ENCODE measurements at places on chromosomes 7 and 10. TPM values are rescaled to one million over a fixed set of nuclear protein-coding genes. Genes with fewer than 3 reads are reported as not detected.

The CXCL12 gene
- 8.1 TPM for total RNA-seq

The CDNF gene
- total RNA-seq: 0.88 TPM

The GFRA1 gene
- 12.9 TPM for total RNA-seq

The WEE2 gene
- not detected for total RNA-seq

The GIMAP1 gene
- not detected for total RNA-seq

The PRF1 gene
- not detected for total RNA-seq

DNA sequence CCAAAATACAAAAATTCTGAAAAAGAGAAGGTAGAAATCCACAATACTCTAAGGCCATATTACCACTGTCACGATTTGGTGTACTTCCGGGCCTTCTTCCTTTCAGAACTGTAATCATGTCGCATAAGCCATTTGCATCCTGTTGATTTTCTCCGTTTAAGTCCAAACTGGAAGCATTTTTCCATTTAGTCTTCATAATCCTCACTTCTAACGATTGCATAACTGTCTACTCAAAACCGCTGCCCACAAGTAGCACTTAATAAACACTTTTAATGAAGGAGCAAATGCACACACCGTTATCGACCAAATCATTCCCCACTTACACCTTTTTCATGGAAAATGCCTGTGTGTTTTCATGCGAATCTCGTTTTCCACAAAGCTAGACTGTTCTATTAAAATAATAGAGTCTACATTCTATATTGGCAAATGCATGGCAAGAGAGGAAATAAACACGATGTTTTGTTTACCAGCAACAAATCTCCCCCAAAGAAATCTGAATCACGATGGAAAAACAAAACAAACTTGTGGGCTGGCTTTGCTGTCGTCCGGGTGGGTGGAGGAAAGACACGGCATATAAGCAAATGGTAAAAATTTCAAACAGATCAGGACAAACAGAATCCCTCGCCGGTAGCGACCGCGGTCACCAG is 1.0 kb downstream of the ATE1 start:
- peak; percentile 10 for DNase-seq

DNA sequence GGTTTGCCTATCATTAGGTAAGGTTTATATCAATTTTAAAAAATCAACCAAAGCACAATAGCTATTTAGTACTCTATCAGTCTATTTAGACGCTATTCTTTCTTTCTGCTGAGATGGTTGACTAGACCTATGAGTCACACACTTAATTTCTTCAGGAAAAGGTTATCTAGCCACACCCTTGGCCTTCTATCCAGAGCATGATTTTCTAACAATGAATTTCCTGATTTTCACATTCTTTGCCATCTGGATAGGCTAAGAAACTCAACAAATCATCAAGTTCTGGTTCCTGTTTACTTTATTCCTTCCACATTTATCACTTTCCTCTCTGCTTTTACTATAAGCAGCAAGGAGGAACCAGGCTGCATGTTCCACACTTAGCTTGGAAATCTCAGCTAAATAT is 8.1 kb downstream of the PRPS1L1 start:
- no peak for DNase-seq

GRCh38 chr7:21314954-21315353 is 112.9 kb upstream of the SP4 start:
- no peak for DNase-seq

DNA sequence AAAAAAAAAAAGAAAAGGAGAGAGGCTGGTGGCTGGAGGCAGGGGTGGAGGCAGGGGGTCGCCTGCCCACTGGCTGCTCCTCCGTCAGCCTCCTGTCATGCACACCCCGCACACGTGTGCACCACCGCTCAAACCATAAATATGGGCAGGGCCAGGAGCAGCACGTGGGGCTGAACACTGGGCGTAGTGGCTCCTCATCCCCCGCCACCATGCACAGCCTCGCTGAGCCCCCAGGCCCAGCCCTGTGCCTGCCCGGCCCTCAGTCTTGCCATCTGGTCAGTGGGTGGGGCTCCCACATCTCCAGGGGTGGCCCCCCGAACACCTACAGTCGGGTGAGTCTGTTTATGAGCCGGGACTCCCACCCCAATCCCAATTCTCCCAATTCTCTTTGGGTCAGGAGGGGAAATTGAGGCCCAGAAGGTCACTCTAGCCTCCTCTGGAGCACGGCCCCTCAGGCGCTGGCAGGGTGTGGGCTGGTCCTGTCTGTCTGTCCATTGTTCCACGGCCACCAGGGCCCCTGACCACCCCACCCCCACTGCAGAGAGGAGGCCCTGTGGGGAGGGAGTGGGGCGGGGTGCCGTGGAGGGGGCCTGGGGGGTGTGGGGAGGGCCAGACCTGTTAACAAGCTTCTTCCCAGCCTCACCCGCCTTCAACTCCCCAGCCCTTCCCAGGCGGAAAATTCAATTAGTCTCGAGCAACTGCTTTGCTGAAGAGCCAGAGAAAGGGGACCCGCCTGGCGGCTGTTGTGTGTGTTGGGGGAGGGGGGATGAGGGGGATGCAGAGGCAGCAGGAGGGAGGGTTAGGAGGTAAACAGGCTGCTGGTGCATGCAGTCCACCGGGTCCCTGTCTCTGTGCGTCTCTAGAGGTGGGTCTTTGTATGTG is 19.5 kb upstream of the GRIFIN start:
- no peak for DNase-seq

- peak; percentile 71 for DNase-seq
Measured at GRCh38 chr10:24518981-24519597, 204.6 kb downstream of the ARHGAP21 start.

DNA sequence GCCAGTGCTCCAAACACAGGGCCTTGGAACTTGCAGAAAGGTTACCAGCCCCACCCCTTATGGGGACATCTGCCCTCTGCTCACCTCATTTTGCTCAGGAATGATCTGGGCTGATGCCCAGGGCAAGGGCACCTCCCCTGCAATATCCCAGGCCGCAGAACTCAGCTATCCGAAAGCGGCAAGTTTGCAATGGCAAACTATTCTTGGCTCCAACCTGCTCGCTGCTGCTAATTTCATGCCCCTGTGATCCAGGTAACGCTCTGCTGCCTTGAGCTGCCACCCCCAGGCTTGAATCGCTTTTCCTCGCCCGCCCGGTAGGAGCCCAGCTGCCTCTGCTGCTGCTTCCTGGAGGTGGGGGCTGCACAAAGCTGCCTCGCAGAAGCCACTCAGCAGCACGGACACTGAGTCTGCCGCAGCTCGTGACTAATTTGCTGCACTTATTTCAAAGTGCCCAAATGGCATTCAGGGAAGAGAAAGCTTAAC is 18.2 kb downstream of the SLC29A3 start:
- no peak for DNase-seq

DNA sequence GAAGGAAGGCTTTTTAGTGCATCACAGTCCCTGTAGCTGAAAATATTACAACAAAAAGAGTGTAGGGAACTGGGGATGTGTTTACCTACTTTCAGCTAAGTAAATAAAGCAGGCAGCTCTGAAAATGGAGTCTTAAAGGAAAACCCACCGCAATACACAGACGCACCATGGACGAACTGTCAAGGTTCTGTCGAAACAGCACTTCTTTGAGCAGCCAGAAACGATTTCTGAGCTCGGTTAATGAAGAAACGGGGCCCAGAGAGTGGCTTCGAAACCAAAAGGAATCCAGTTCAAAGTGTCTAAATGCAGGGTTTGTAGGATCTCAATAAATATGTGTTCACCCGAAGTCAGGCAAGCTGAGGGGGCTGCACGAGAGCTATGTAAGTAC is 275.4 kb upstream of the NEBL start:
- no peak for DNase-seq

GRCh38 chr10:92031580-92031979 is 108.0 kb downstream of the BTAF1 start:
- DNase-seq: no peak

- DNase-seq: peak; percentile 22
Measured at GRCh38 chr10:22712211-22712955, 2.0 kb downstream of the PIP4K2A start.

- no peak for DNase-seq
Measured at GRCh38 chr7:28862595-28863272, 95.4 kb downstream of the TRIL start.

- no peak for DNase-seq
Measured at GRCh38 chr10:132059760-132060508, 5.8 kb upstream of the JAKMIP3 start.
